Motor neuron (in vitro differentiated cells): ENCODE measurements at places on chromosomes 12 and 14.

- no peak for ATAC-seq
These were observed 43.1 kb downstream of the AKAP6 start for GRCh38 chr14:32372154-32372553.

- ATAC-seq = no peak
These were observed 129.2 kb upstream of the SLCO1B1 start for GRCh38 chr12:21001778-21002177.

GRCh38 chr14:75196468-75196867, 20.1 kb upstream of the TMED10 start:
- ATAC-seq = no peak

DNA sequence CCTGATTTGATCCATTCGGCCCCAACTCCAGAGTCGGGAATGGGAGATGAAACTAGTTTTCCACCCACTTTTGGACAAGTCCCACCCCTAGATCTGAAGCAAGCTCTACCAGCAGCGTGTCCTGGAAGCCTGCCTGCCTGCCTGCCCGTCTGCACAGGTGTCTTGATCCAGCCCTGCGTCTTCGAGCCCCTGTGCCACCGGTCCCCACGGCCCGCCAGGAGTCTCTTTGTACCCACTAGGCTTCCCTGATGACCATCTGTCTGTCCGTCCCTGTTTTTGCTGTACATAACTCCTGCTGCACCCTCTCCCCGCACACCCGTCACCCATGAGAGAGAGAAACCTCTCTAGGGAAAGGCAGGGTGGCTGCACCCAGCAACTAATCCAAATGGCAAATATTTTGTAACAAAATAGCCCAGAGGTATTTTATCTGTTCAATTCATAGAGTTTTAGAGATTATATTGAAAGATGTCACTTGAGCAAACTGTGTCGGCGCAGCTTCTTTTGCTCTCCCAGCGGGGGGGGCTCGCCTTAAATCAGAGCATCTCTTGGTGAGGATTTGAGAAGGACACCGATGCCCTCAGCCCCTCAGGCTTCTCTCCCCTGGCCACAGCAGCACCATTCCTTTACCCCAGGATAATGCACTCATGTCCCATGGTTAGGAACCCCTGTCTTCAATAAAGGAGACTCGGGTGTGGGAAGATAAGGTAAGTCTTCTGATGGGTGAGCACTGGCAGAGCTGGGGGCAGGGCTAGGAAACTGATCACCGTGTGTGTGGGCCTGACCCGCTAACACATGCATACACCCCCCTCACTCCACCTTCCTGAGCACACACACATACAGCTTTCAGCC, 35.8 kb downstream of the SLC6A12 start:
- no peak for ATAC-seq

DNA sequence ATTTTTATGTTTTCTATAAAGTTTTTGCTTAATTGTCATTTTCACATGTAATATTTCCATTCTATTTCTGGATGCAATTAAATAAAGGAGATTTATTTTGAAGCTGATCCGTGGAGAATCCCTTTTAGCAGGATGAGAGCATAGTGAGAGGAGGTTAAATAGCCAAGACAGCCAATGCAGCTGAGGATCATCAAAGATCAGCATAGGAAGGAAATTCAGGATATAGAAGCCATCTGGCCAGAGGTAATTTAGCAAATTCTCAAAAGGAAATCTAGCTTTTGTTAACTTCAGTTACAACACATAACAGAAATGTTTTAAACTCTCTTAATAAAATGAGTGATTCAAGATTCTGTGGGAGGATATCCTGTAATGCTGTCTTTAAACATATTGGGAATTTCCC, 122.8 kb upstream of the PDE3A start:
- no peak for ATAC-seq

DNA sequence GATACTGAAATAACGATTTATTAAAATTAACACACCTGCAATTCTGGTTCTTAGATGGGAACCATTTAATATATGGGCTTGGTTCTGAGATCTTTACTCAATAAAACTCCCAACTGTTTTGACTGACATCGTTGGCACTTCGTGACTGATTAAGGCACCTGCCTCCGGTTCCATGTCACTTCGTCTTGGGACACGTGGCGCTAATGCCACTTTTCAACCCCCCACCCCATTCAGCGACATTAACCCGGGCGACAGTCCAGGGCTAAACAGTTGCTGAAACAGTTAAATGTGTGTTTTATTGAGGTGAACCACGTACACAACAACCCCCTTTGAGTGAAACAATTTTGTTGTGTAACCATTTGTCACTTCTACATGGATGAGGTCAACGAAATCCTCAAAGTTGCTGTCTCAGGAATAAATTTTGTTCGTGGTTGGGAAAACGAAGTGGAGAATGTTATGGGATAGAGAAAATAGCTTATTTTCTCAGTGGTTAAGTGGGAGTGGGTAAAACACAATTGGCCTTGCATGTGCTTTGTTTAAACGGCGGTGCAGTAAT, 9.9 kb upstream of the SLC38A2 start:
- ATAC-seq = no peak

GRCh38 chr12:65800937-65801336, 23.3 kb upstream of the HMGA2 start:
- peak; percentile 89 for ATAC-seq

DNA sequence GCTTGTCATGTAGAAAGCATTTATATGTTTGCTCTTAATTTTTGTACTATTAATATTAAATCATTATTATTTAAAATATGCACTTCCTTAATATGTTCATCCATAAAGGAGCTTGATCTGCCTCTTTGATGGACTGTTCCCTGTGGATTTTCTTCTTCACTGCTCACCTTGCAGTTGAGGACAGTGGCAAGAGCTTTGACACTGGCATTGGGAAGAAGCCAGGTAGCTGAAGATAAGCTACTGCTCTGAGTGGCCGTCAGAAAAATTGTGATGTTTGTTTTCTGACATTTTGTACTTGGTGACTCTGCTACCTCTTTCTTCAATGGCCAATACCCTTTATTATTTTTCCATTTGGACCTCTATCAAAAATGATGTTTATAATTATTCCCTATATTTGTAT, 349.4 kb upstream of the NOVA1 start:
- no peak for ATAC-seq

GRCh38 chr12:123995023-123995748, 22.2 kb downstream of the ZNF664 start:
- no peak for ATAC-seq

DNA sequence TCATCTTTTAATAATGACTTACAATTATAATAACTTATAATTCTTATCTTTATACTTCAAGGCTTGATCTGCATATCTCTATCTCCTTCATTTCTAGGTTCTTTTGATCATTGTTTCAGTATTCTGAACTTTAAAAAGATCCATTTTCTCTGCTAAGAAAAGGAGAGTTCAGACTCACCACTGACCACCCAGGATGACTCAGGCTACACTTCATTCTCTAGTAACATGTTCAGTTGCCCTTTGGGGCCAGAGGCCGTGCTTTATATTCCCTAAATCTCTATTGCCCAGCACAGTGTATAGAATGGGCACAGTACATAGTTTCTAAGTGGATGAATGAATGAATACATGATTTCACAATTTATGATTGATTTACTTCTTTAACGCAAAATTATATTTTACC, 268.7 kb downstream of the AKAP6 start:
- no peak for ATAC-seq

DNA sequence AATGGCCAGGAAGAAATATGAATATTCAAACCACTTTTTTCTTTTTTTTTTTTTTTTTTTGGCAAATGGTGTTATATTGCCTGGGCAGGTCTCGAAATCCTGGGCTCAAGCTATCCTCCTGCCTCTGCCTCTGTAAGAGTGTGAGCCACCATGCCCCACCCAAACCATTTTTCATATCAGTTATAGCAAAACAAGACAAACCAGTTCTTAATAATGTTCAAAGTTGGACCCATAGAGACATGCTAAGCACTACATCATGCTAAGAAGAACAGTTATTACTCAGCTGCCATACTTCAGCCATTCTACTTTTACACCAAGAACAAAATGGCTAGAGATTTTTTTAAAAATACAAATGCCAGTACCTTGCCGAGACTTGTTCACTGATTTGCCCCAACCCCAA, 25.5 kb downstream of the EIF2S1 start:
- ATAC-seq = no peak

GRCh38 chr12:94593822-94594442, 56.4 kb downstream of the TMCC3 start:
- no peak for ATAC-seq

DNA sequence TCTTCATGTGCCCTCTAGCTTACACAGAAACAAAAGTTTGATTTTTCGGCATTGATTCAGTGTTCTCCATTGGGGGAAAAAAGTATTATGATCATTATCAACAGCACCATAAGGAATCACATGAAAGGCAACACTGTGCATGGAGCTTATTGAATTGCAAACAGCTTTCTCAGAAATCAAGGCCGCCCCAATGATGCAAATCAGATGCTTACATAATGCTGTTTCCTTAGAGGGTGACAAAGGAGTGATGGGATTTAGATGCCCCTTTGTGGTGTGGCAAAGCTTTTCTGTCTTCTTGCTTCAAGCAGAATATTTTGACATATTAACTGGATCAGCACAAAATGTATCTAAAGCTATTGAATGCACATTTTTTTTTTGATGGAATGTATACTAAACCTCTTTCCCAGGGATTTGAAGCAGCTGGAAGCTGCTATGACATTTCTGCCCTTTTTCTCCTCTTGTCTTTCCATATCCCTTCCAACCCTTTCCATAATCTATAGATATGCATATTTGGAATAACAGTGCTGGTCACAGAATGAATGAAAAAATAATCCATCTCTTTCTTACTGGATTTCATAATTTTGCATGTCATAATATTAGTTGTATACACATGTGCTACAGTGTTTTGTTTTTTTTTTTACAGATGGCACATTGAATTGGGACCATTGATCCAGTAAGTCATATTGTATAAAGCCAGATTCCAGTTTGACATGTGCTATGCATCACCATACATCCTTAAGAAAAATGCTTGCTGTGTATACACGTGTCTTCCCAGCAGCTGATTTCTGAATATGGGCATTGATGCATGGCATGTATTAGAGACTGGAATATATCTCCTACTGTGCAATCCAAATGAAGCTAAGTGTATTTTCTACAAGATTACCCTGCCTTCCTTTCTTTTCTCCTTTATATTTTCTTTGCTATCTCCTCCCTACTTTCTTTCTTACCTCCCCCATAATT, 259.7 kb upstream of the DCN start:
- peak; percentile 89 for ATAC-seq

- no peak for ATAC-seq
These were observed 173.8 kb upstream of the MIS18BP1 start for GRCh38 chr14:45426685-45427282.

DNA sequence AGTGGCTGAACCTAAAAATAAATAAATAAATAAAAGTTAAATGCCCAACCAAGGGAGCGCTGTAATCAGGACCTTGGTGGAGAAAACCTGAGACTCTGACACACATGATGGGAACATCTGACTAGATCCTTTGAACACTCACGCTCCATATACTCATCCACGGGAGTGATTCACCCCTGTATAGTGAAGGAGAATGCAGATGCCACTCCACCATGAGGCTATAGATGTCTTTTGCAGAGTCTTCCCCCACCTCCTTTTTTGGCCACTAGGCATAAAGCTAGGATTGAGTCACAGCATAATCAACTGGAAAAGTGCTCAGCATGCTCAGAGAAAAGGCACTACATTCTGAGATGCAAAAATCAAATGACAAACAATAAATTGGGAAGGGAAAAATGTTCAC, 19.0 kb downstream of the ADAM20 start:
- ATAC-seq = peak; percentile 55

GRCh38 chr14:95426116-95426475, 90.4 kb downstream of the SYNE3 start:
- no peak for ATAC-seq

GRCh38 chr12:9707864-9708808, 24.8 kb downstream of the CLECL1 start:
- peak; percentile 78 for ATAC-seq

DNA sequence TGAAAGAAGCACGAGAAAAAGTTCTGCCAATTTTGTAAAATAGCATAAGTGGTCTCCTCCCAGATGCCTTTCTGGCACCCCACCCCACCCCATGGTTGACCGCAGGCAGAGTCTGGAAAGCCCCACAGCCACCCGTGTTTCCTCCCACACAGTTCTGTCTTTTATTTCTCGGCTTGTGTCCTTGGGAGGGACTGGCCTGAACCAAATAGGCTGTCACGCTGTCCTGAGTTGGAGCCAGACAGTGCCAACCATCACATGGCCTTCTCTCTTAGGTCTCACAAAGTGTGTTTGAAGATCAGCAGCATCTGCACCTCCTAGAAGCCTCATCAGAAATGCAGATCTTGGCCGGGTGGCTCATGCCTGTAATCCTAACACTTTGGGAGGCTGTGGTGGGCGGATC, 10.2 kb upstream of the LTA4H start:
- ATAC-seq = no peak

DNA sequence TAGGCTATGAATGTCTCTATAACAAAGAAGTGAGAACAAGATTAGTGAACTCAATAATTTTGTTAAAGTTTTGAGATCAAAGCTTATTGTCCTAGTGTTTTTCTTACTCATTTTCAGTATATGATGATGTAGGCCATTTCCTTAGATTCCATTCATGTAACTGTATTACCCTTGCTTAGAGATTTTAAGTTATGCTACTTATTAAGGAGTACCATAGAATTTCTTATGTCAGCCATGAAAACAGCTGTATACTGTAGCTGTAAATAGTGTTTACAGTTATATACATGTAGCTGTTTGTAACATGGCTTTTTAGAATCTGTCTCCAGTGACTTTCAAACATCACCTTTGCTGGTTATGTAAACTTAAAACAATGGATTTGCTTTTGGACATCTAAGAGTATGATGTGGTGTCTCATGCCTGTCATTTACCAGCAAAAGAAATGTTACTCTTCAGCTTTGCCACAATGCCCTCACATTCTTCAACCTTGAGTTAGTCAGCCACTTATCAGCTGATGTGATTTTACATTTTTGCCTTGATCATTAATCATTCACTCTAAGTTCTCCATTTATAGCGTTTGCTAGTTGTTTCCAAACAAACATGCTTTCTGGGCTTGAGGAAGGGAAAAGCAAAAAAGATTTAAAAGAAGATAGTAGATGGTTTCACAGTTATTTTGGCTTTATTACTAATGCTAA, 55.5 kb downstream of the SLC16A7 start:
- ATAC-seq = peak; percentile 49

DNA sequence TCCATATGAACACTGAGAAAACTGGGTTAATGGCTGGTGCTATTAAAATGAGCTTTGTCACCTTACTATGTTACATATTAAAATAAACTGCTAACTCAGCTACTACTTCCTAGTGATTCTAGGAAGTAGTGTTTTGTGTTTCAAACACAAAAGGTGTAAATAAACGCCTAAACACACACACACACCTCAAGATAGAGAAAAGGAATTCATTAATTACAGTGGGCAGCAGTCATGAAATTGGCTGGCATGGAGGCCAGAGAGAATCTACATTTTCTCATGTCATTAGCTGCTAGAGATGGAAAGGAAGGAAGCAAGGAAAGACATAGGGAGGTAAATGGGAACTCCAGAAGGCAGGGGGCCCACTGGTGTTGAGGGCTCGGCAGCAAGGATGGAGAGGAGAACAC, 787 bp upstream of the PRMT5 start:
- ATAC-seq = no peak

DNA sequence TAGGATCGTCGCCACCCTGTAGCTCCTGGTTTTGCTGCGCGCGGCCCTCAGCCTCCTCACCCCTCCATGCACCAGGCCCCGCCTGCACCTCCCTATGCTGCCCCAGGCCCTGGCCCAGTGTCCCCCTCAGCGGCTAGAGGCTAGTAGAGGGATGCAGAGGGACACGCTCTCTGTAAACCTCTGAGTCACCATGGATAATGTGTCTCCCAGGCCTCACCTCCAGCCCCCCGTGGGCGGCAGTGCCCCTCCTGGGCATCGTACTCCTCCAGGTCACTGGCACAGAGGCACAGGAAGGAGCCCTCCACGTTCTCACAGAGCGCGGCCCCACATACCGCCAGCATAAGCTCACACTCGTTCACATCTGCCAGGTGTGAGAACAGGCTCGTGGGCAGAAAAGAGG, 12.3 kb downstream of the ISCA2 start:
- ATAC-seq = no peak
